ENCODE measurements at places on chromosomes 7 and 10.
A peak's percentile ranks its signal among the peaks of the same experiment; 100 is the strongest.

DNA sequence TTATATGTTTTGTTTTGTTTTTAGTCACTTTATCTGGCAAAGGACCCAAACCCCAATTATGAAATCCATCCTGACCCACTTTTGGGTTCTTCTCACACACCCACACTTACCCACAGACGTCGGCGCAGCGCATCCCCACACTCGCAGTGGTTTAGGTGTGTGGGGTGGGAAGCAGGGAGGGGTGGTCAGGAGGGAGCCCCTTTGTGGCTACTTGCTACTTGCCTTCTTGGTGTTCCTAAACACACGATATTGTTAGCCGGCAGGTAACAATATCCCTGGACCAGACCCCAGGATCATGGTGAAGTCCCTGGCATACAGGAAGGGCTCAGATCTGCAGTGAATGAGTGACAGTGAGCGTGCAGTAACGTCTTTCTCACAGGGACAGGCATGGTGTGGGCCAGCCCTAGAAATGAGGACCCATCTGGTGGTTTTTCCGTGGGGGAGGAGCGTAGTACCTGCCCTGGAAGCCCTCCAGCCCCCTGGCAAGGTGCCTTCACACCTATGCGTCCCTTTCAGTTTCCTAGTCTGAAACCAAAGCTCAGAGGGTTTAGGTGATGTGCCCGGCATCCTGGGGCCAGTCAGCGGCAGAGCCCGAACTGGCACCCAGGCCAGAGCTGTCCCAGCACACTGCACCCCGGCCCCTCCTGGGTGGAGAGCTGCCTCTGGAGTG, 4.4 kb downstream of the SPOCK2 start:
- peak; percentile 52 for DNase-seq

DNA sequence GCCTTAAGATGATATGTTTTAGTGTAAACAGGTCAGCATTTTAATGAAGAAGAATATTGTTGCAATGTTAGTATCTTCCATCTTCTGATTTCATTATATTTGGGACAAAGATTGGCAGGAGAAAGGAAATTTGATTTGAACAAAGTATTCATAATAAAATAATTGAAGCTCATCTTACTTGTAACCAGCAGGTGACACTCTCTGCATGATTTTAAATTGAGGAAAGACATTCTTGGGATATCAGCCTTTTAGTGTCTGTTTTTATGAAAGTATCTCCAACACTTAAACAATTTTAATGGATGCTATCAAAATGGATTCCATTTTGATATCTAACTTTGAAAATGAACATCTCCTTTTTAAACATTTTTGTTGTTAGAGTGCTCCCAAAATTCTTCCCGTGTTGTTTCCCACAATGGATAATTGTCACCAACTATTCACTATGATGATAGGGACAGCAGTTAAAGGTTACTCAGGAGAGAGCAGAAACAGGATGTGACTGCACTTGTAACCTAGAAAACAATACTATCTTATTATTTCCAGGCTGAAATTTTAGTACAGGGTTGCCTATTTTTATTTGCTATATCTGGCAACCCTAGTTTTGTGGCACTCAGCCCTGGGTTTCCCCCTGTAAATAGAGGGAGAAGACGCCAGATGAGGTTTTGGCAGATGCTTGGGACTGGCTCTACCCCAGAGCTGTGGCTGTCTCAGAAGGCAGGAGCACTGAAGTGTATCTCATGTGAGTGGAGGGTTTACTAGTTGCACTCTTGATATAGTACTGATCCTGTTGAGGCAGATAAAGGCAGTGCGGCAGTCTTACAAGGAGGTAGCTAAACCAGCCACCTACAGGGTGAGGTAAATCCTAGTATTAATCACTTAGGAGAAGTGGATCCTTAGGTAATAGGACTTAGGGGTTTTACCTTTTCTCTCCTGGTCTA, 31.0 kb upstream of the ABCB4 start:
- no peak for DNase-seq

DNA sequence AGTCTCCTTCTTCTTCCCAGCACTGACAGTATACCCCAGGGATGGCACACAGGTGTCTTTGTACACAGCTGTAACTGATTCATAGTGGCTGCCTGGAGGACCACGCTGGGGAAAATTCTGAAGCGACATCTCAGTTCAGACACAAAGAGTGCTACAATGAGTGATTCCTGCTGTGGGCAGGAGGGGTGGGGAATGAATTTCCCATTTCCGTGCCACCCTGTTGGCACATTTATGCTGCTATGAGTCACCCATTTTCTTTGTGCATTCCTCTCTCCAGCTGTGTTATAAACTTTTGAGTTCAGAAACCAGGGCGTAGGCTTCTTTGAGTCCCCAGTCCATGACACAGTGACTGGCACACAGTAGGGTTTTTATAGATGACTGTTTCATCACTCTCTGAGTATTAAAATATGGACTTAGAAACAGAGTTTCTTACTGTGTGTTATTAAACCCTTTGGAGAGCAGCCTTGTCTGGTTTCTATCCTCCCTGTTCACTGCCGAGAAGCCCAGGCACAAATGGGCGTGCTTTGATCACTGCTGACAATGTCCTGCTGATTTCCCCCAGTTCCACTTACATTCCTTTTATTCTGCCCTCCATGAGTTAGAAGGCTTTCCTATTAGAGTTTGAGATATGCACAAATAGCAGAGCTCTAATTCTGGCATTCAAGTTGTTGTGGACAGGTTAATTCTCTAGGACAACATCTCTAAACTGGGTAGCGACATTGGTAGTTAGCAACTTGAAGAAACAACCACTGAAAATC, 24.0 kb upstream of the NPS start:
- DNase-seq = no peak

- no peak for DNase-seq
These were observed 22.6 kb downstream of the WNT8B start for GRCh38 chr10:100485366-100485765.

Data from naive thymus-derived CD4-positive, alpha-beta T cell (primary cell).